Esophagus squamous epithelium (tissue), 5 donors: ENCODE measurements at places on chromosomes 6 and 20.

GRCh38 chr20:4552075-4552640, 169.6 kb upstream of the PRND start:
- no peaks in the 10 kb centered on the region for H3K4me1 ChIP-seq
- no peaks in the 10 kb centered on the region for H3K36me3 ChIP-seq
- no peaks in the 10 kb centered on the region for H3K27me3 ChIP-seq
- DNase-seq: no peak
- no peak overlapping the region for H3K4me3 ChIP-seq

- no peaks in the 10 kb centered on the region for H3K27me3 ChIP-seq
- no peak overlapping the region for H3K4me3 ChIP-seq
- H3K27ac ChIP-seq: no peak overlapping the region
- DNase-seq: no peak
Measured at GRCh38 chr20:56934888-56935287, 305.8 kb downstream of the TFAP2C start.

DNA sequence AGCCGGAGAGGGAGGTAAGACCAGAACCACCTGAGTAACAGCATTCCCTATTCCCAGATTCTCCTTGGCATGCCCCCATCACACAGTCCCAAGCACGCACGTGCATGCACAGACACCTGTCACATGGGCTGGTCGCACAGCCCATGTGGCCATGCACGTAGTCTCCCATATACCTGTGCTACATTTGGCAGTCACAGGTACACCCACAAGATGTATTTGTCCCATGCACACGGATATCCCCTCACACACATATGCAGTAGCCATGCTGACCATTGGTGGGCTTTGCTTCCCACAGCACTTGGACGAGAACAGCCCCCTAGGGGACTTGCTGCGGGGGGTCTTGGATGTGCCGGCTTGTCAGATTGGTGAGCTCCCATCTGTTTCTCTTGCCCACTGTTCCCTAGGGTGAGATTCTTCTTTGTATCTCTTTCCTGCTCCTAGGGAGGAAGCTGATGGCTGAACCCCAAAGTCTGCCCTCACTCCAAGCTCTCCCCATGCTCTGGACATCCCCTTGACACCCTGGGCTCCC, 31.9 kb downstream of the PLCG1 start:
- H3K36me3 ChIP-seq: peaks cover 42% of the 10 kb centered on the region
- H3K4me3 ChIP-seq: no peak overlapping the region
- peak overlapping the region; percentile 81 for H3K27ac ChIP-seq
- H3K27me3 ChIP-seq: no peaks in the 10 kb centered on the region

- no peak for DNase-seq
- no peaks in the 10 kb centered on the region for H3K27me3 ChIP-seq
- H3K4me1 ChIP-seq: peaks cover 4% of the 10 kb centered on the region
- no peaks in the 10 kb centered on the region for H3K36me3 ChIP-seq
- no peak overlapping the region for H3K4me3 ChIP-seq
Measured at GRCh38 chr6:54716877-54717276, 129.7 kb upstream of the FAM83B start.

DNA sequence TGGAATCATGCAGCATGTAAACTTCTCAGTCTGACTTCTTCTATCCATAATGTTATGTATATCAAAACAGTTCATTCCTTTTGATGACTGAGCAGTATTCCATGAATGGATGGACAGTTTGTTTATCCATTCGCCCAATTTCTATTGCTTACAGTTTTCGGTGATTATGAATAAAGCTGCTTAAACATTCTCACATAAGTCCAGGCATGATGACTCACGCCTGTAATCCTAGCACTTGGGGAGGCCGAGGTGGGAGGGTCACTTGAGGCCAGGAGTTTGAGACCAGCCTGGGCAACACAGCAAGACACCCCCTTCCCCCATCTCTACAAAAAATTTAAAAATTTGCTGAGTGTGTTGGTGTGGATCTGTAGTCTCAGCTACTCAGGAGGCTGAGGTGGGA, 22.9 kb upstream of the HMGA1 start:
- H3K4me1 ChIP-seq: no peaks in the 10 kb centered on the region
- no peak for DNase-seq
- H3K27ac ChIP-seq: no peak overlapping the region
- H3K36me3 ChIP-seq: no peaks in the 10 kb centered on the region
- no peak overlapping the region for H3K4me3 ChIP-seq

DNA sequence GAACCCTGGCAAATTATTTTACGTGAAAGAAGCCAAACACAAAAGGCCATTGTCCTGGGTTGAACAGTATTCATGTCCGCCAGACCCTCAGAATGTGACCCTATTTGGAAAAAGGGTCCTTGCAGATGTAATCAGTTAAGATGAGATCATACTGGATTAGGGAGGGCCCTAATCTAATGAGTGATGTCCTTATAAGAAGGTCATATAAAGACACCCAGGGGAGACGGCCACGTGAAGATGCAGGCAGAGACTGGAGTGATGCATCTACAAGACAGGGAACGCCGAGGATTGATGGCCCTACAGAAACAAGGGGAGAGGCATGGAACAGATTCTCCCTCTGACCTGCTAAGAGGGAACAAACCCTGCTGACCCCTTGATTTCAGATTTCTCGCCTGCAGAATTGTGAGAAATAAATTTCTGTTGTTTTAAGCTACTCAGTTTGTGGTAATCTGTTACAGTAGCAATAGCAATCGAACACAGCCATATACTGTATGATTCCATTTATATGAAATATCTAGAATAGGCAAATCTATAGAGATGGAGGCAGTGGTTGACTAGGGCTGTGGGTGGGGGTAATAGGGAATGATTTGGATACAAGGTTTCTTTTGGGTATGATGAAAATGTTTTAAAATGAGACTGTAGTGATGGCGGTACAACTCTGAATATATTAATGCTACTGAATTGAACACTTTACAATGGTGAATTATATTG, 132.9 kb upstream of the NUP153 start:
- H3K4me1 ChIP-seq: no peaks in the 10 kb centered on the region
- H3K4me3 ChIP-seq: no peak overlapping the region
- peaks cover 5% of the 10 kb centered on the region for H3K36me3 ChIP-seq
- no peak for DNase-seq

GRCh38 chr6:119267126-119267905, 82.2 kb downstream of the MAN1A1 start:
- H3K27ac ChIP-seq: no peak overlapping the region
- no peak for DNase-seq
- H3K4me3 ChIP-seq: no peak overlapping the region
- no peaks in the 10 kb centered on the region for H3K36me3 ChIP-seq
- H3K27me3 ChIP-seq: no peaks in the 10 kb centered on the region

DNA sequence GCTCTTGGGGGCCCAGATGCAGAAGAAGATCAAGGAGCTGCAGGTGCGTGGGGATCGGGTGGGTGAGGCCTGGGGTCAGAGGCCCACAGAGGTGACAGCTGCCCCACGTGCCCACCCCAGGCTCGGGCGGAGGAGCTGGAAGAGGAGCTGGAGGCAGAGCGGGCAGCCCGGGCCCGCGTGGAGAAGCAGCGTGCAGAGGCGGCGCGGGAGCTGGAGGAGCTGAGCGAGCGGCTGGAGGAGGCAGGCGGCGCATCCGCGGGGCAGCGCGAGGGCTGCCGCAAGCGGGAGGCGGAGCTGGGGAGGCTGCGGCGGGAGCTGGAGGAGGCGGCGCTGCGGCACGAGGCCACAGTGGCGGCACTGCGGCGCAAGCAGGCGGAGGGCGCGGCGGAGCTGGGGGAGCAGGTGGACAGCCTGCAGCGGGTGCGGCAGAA, 41.5 kb downstream of the MYH7B start:
- no peak for DNase-seq
- H3K4me3 ChIP-seq: no peak overlapping the region
- peaks cover 40% of the 10 kb centered on the region for H3K36me3 ChIP-seq
- no peaks in the 10 kb centered on the region for H3K27me3 ChIP-seq
- H3K27ac ChIP-seq: no peak overlapping the region

DNA sequence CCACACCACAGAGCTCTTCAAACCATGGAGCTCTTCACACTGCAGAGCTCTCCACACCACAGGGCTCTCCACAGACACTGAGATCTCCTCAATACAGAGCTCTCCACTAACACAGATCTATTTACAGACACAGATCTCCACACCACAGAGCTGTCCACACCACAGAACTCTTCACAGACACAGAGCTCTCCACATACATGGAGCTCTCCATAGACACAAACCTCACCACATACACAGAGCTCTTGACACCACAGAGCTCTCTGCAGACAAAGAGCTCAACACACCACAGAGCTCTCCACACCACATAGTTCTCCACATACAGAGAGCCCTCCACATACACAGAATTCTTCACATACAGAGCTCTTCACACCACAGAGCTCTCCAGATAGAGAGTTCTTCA, 53.0 kb downstream of the ERMARD start:
- H3K27ac ChIP-seq: no peak overlapping the region
- H3K27me3 ChIP-seq: no peaks in the 10 kb centered on the region
- peaks cover 13% of the 10 kb centered on the region for H3K4me1 ChIP-seq
- no peak for DNase-seq
- no peaks in the 10 kb centered on the region for H3K36me3 ChIP-seq

- H3K4me1 ChIP-seq: no peaks in the 10 kb centered on the region
- H3K27ac ChIP-seq: no peak overlapping the region
- no peaks in the 10 kb centered on the region for H3K36me3 ChIP-seq
- DNase-seq: no peak
- no peaks in the 10 kb centered on the region for H3K27me3 ChIP-seq
- no peak overlapping the region for H3K4me3 ChIP-seq
Measured at GRCh38 chr6:130585587-130585986, 219.8 kb downstream of the TMEM200A start.

- no peaks in the 10 kb centered on the region for H3K36me3 ChIP-seq
- DNase-seq: no peak
- no peak overlapping the region for H3K27ac ChIP-seq
Measured at GRCh38 chr20:23596579-23597250, 9.0 kb downstream of the CST9 start.

GRCh38 chr20:9442858-9443257, 71.5 kb upstream of the LAMP5 start:
- DNase-seq: no peak
- no peaks in the 10 kb centered on the region for H3K27me3 ChIP-seq
- no peak overlapping the region for H3K27ac ChIP-seq
- no peaks in the 10 kb centered on the region for H3K4me1 ChIP-seq
- H3K36me3 ChIP-seq: no peaks in the 10 kb centered on the region

GRCh38 chr6:100664274-100665040, 199.7 kb upstream of the SIM1 start:
- H3K27ac ChIP-seq: no peak overlapping the region
- H3K36me3 ChIP-seq: peaks cover 16% of the 10 kb centered on the region
- H3K27me3 ChIP-seq: no peaks in the 10 kb centered on the region
- no peaks in the 10 kb centered on the region for H3K4me1 ChIP-seq
- H3K4me3 ChIP-seq: no peak overlapping the region

DNA sequence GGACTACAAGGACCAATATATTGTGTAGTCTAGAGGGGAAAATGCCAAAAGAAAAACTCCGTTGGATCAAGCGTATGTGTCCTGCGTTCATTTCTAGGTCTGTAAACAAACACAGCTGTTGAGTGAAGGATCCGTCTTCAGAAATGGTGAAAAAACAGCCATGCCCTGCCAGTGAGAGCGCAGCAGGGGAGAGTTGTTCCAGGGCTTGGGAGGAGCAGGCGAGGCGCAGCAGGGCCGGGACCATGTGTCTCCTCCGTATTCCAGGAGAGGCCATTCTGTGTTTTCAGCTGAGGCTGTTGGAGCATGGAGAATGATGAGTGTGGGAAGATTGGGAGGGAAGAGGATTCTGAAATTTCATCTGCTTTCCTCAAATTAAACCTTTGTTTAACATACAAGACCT, 38.0 kb downstream of the BMP6 start:
- H3K27ac ChIP-seq: no peak overlapping the region
- no peaks in the 10 kb centered on the region for H3K4me1 ChIP-seq
- H3K27me3 ChIP-seq: no peaks in the 10 kb centered on the region
- DNase-seq: no peak

DNA sequence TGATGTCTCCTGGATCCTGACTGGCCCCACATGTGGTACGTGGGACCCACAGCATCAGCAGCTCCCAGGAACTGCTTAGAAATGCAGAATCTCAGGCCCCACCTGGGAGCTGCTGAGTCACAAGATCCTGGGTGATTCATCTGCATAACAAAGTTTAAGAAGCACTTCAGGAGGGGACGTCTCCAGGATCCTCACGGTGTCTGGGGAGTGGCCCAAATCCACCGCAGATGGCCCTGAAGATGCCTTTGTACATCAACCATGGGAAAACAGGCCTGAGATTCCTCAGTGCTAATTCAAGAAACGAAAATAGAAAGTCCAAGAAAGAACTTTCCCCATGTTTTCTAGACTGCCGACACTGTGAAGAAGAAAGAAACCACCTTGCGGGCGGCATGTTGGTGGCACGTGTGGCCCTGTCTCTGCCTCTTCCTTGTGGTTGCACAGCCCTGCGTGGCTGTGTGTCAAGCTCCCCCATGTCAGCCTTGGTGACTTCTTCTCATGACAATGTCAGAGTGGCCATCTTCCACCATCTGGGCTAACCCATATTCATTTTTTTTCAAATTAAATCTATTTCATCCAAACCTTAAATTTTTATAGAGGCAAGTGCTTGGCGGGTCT, 26.1 kb downstream of the RRBP1 start:
- H3K27ac ChIP-seq: no peak overlapping the region
- peaks cover 6% of the 10 kb centered on the region for H3K36me3 ChIP-seq
- no peak overlapping the region for H3K4me3 ChIP-seq
- H3K27me3 ChIP-seq: no peaks in the 10 kb centered on the region
- DNase-seq: no peak
- H3K4me1 ChIP-seq: peaks cover 4% of the 10 kb centered on the region

- no peaks in the 10 kb centered on the region for H3K36me3 ChIP-seq
- H3K27ac ChIP-seq: no peak overlapping the region
- no peak for DNase-seq
- no peaks in the 10 kb centered on the region for H3K27me3 ChIP-seq
- H3K4me3 ChIP-seq: no peak overlapping the region
Measured at GRCh38 chr6:1850121-1850839, 240.6 kb downstream of the FOXC1 start.

DNA sequence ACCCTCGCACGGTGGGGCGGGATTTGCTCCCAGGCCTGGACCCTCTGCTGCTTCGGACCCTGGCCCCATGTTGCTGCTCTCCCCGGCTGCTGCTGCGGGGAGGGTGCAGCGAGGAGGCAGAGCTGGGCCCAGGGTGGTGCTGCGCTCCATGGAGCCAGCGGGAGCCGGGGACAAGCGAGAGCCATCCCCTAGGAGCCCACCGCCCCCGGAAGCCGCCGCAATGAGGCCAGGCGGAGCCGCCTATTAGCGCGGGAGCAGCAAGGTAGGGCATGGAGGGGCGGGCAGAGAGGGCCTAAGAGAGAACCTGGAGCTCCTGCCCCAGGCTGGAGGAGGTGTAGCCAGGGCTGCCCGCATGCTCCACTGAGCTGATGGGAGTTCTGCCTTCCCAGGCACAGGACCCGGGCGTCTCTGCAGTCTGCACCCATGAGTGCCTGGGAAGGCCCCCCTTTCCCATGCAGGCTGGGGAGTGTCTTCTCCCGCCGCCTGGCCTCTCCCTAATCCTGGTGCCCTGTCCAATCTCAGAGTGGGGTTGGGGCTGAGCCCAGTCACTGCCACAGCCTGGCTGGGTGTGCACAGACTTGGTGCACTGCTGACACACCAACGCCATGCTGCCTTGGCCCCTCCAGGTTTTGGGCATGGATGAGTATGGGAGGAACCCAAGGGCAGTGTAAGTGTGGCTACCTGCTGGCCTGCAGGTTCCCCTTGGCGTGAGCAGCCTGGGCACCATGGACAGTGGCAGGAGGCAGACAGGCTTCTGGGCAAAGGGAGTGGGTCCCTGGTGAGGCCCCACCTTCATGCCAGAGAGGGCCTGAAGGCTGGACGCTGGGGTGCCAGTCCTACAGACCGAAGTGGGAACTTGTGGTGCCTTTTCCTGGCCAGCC, 360.6 kb upstream of the MAP3K7 start:
- no peak for DNase-seq
- no peaks in the 10 kb centered on the region for H3K36me3 ChIP-seq
- H3K27ac ChIP-seq: no peak overlapping the region
- no peaks in the 10 kb centered on the region for H3K27me3 ChIP-seq
- H3K4me3 ChIP-seq: no peak overlapping the region

GRCh38 chr6:143844006-143844405, 868 bp downstream of the LTV1 start:
- H3K27ac ChIP-seq: peak overlapping the region; percentile 92
- no peaks in the 10 kb centered on the region for H3K27me3 ChIP-seq
